ENCODE measurements at places on chromosomes 4 and X.

- peak; percentile 46 for DNase-seq
Observed at GRCh38 chrX:116232833-116233232, 62.3 kb downstream of the AGTR2 start.

- DNase-seq = peak; percentile 5
Observed at GRCh38 chr4:18689308-18690115, 668.0 kb upstream of the LCORL start.

- DNase-seq = no peak
Observed at GRCh38 chrX:109830704-109831206, 97.7 kb upstream of the ACSL4 start.

DNA sequence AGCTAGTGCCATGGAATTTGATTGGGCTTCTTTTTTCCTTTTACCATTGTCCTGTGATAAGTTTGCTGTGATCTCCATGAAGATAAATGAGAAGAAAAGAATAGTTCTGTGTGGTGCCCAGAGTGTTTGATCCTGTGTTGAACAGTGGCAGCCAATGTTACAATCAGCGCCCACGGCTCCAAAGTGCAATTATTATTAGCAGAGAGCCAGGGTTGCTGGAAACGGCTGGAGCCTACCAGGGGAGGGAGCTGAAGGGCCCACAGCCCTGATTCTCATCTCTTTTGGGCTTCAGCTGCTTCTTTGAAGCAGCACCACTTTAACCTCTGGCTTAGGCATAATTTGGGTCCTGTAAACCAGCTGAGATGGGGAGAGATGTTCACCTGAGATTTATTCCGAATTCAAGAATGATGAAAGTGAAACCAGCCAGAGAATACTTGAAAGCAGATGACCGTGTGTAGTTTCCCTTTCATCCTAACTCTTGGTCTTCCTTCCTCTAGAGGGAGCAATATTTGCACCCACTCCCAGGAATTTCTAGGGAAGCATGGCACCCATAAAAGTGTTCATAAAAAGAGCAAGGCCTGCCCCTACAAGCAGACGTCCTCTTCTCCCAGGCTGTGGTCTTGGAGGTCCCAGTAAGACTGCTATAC lies 298.3 kb downstream of the EVC2 start:
- no peak for DNase-seq

- no peak for DNase-seq
Observed at GRCh38 chr4:113684534-113685091, 76.9 kb downstream of the CAMK2D start.

GRCh38 chr4:170083541-170083940 lies 6.2 kb downstream of the AADAT start:
- DNase-seq = no peak

DNA sequence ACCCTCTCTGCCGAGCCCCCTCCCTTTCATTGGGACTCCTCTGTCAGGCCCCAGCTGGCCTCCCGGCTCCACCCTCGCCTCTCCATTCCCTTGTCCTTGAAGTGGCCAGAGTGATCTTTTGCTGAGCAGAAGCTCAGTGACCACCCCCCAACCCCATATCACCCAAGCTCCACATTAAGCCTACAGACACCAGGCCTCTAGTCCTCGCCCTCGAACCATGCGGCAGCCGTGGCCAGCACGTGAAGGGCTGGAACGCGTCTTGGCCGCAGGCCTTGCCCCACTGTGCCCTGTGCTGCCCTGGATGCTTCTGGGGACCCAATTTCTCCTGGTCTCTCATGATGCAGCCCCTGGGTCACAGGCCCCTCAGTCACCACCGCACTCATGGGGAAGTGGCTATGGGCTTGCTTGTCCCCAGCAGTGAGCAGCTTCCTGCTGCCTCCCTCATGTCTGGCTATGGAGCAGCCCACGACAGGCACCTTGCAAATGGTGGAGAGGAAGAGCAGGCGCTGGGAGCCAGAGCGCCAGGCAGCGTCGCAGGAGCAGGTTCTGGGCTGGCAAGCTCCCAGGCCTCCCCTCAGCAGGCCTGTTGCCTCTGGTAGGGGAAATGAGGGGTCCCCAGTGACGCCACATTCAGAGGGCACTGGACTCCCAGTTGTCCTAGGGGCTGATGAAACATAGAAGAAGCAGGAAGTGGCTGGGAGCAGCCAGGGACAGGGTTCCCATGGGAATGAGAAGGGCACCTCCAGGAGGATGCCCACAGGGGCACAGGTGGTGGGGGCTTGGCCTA lies 757 bp upstream of the SRPK3 start:
- no peak for DNase-seq

GRCh38 chr4:17535242-17535641 lies 20.3 kb downstream of the CLRN2 start:
- no peak for DNase-seq

DNA sequence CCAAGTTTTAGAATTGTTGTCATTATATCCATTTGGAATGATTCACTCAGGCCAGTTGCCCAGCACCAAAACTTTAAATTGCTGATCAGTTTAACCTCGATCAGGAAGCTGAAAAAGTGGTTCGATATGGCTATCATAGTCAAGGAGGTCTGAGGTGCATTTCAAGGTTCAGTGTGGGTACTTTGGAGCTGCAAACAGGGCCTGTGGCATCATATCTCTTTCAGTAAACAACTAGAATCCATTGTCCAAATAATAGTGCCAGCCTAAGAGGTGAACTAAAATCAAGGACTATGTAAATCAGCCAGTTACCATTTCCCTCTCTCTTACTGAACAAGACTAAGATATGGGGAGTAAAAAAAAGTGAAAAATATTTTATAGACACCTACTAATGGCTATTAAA lies 14.2 kb downstream of the TMEM47 start:
- DNase-seq = no peak

GRCh38 chrX:130084631-130085237 lies 25.6 kb downstream of the ELF4 start:
- DNase-seq = no peak

- DNase-seq = no peak
Observed at GRCh38 chr4:2535376-2536192, 863 bp upstream of the FAM193A start.

All from RWPE1 (cell line).